Adrenal gland (tissue), 19 donors: ENCODE measurements at places on chromosomes 5 and 9. TPM values are rescaled to one million over a fixed set of nuclear protein-coding genes. Genes with fewer than 3 reads are reported as not detected.

The CDO1 gene
- 28.5 TPM for polyA plus RNA-seq

The DDX4 gene
- polyA plus RNA-seq: not detected

The IGFBPL1 gene
- 0.17 TPM for polyA plus RNA-seq

The SPATA31D4 gene
- not detected for polyA plus RNA-seq

The CATSPER3 gene
- 1.4 TPM for polyA plus RNA-seq

The CBY3 gene
- polyA plus RNA-seq: 0.10 TPM

The PLEKHG4B gene
- polyA plus RNA-seq: 0.07 TPM
